Fibroblast of upper back skin (primary cell): ENCODE measurements at places on chromosomes 2 and 18.

DNA sequence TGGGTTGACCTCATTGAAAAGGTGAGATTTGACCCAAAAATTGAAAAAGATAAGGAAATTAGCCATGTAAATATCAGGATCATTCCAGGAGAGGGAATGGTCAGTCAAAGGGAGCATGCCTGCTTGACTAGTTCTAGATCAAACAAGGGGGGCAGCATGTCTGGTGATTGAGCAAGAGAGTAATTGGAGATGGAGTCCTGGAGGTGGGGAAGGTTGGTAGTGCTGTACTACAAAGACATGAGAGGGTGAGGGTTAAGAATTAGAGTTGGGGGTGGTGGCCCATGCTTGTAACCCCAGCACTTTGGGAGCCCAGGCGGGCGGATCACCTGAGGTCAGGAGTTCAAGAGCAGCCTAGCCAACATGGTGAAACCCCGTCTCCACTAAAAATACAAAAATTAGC is 2.0 kb downstream of the MRPL30 start:
- DNase-seq, result no peak

DNA sequence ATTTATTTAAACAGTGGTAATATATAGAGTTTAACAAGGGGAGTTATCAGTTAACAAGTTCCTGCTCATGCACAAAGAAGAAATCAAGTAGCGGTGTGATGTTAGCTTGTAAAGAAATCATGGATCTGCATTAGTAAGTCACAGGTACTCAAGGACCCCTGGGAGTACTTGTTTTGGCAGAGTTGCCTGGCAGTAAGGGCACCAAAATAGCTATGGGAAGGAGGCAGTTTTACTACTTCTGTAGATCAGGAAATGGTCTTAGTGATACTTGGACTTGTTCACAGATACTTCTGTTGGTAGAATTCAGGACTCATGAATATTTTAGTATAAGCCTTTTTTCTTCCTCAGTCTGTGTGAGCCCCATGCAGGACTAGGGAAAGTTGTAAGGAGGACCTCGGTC is 107.3 kb upstream of the IL1R2 start:
- no peak for DNase-seq

DNA sequence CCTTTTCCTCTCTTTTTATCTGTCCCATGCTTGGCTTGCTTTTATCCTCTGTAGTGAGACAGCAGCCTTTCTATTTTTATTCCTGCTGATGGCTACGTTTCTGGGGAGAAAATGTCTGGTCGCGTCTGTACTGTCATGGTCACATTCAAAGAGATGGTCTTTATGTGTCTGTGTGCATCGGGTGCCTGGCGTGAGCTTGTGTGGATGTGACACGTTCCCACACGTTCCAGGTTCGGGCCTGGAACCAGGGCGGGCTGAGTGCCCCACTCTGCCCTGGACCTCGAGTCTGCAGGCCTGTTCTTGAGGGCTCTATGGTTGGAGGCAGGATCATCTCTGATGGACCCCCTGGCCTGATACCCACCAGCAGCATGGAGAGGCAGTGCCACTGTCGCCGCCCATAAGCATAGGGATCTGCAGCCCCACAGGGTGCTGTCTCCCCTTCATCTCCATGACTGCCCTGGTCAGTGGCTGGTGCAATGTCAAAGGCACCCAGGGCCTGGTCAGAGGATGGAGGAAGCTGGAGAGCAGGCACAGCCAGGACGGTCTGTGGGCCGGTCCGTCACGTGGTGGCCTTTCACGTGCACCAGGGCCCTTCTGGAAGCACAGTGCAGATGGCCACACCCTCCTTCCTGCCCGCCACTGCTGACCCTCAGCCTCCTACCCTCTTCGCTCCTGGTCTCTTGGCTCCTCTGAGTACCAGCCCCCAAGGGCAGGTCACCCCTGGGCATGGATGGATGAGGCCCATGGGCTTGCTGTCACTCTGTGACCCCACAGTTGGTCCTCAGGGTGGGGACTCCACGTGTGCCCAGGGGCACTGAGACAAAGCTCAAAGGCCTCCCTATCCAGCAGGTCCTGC is 149.2 kb upstream of the TWIST2 start:
- DNase-seq, result no peak

DNA sequence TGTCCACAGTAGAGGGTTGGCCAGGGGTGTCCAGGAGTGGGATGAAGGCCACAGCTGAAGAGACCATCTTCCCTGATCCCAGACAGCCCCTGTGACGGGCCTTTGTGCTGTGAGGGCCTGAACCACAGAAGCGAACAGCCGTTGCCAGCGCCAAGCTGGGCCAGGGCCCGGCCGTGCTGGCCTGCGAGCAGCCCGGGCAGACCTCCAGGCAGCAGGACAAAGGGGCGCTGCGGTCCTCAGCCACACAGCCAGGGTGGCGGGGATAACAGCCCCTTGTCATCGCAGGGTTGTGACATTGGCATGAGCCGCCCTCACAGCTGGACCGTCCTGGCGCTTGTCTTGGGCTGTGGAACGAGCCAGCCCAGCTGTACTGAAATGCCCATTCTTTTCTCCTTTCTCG is 161.1 kb downstream of the FAM210A start:
- no peak for DNase-seq

GRCh38 chr18:51273437-51273836 is 76.0 kb upstream of the MEX3C start:
- DNase-seq, result no peak

DNA sequence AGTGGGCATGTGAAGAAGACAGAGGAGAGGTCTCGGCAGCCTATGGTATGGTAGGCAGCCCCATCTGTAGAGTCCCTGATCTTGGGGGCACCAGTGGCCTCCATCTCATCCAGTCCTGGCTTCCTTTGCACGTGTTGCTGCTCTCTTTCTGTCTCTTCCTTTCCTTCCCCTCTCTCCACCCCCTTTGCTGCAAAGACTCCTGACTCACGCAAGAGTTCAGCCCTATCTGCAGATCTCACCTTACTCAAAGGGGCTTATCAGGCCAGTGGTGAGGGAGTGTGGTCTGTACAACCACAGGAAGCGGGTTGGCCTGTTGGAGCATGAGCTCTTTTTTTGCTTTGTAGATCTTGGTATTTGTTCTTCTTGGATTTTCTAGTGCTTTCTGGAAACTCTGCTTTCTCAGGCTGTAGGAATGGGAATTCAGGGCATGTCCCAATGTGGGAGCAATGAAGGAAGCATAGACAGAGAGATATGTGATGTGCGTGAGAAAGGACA is 14.6 kb upstream of the NT5DC4 start:
- peak; percentile 41 for DNase-seq

- DNase-seq, result no peak
Observed at GRCh38 chr2:9113262-9113661, 93.3 kb upstream of the ASAP2 start.

- DNase-seq, result peak; percentile 74
Observed at GRCh38 chr18:59691996-59692395, 5.2 kb downstream of the CCBE1 start.

DNA sequence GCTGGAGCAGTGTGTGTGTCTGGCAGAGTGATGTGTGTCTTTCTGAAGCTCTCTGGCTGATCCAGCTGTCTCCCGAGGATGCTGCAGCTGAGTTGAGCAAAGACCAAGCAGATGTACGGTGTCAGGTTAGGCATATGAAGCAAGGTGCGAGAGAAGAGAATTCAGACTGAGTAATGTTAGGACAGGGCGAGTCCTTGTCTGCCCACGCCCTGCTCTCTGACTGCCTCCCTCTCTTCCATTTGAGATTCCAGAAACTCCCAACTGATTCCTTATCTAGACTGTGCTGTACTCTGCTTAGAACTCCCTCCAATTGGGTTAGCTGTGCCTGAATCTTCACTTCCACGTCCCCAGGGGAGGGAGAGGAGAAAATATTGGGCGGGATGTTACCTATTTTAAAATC is 25.7 kb upstream of the LPIN1 start:
- no peak for DNase-seq

- no peak for DNase-seq
Observed at GRCh38 chr18:36387310-36387709, 89.8 kb downstream of the FHOD3 start.
